Posterior vena cava (tissue), 2 donors: ENCODE measurements at places on chromosomes 13 and 19. TPM values are rescaled to one million over a fixed set of nuclear protein-coding genes. Genes with fewer than 3 reads are reported as not detected.

KASH5 gene
- total RNA-seq = not detected

SIGLEC7 gene
- 5.5 TPM for total RNA-seq

EXOC3L2 gene
- 3.6 TPM for total RNA-seq

GRCh38 chr13:27481766-27482165 is 31.4 kb upstream of the MTIF3 start:
- DNase-seq = no peak

DNA sequence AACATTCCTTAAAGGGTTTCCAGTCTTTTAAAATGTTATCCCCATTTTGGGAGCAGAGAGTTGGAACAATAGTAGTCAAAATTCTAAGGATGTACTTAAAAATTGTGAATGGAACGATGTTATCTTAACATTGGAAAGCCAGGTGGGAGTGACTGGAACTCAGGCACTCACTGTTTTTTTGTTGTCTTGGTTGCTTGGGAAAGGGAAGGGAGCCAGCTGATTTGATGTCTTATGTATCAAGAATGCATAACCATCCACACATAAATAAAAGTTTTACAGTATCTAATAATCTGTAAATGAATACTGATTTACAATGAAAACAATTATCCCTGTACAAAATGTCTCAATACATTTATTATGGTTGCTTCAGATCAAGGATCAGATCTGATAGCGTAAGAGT is 88.7 kb downstream of the SLC10A2 start:
- no peak for DNase-seq

DNA sequence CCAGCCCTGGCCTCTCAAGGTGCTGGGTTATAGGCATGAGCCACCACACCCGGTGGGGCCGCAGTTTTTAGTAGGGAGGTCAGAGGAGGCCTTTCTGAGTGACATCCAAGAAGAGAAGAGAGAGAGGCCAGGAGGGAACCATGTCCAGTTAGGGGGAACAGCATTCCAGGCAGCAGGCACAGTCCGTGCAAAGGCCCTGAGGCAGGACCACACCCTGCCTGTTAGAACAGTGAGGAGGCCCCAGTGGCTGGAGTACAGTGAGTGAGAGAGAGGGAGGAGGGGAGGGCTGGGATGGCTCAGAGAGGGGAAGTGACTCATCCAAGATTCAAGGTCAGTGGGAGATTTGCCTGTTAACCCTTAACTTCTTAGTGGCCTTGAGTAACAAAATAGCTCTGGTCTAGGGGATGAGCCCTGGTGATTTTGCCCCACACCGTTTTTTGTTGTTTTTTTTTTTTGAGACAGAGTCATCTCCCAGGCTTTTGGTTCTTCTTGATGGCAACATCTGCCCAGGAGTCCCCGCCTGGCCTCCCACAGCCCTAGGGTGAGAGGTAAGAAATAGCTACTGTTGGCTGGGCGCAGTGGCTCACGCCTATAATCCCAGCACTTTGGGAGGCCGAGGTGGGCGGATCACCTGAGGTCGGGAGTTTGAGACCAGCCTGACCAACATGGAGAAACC is 2.7 kb upstream of the PLIN3 start:
- peak; percentile 88 for DNase-seq

GRCh38 chr19:39506944-39507714 is 7.8 kb upstream of the SELENOV start:
- DNase-seq = no peak

- DNase-seq = peak; percentile 87
Measured at GRCh38 chr19:51131780-51132680, 7.3 kb downstream of the SIGLEC9 start.

- DNase-seq = no peak
Measured at GRCh38 chr19:45616704-45617017, 14.6 kb upstream of the GPR4 start.

DNA sequence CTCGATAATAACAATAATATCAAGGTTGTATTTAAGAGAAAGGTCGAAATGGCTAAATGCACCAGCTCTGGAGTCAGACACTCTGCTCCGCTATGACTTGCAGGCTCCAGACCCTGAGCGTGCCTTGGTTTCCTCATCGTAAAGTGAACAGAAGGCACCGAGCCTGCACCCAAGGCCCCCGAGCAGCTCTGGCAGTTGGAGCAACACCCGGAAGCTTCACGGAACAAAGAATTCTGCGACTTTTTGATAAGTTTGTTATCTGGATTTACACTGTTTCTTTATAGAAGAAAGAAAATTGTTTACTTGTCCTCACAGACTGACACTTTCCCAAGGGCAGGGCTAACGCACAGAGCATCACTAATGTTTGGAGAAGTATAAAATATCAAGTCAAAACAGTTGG is 4.4 kb downstream of the GRTP1 start:
- DNase-seq = peak; percentile 42

GRCh38 chr13:111530137-111530870 is 209.9 kb downstream of the TEX29 start:
- peak; percentile 46 for DNase-seq
